HCT116 (cell line): ENCODE measurements at places on chromosomes 11 and 22. TPM values are rescaled to one million over a fixed set of nuclear protein-coding genes. Genes with fewer than 3 reads are reported as not detected.

DNA sequence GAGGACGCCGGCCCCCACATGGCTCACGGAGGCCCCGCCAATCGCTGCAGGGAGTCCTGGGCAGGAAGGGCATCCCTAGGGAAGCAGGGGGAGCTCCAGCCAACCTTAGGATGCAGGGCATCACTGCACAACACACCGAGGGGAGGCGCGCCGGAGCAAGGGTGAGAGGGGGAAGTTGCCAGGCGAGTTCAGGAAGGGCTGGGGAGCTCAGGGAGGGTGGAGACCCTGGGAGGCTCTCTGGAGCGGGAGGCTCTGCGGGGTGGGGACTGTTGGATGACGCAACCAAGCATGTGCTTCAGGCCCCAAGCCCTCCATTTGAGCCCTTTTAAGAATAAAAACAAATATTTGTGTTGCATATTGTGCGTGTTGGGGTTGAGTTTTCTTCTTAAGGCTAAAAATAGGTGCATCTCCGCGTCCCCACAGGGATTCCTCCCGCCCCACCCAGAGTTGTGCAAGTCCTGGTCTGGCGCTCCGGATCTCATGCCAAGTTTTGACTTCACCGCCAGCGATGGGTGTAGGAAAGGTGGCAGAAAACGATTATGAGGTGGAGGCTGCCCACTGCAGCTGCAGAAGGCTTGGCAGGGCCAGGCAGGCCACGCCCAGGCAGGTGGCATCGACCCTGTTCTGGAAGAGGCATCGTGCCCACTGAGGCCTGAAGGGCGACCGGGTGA, 65.2 kb downstream of the WNT7B start:
- no peak for DNase-seq

GRCh38 chr11:85961930-85962363, 106.8 kb downstream of the CCDC83 start:
- DNase-seq, result no peak

SBF1 gene
- total RNA-seq, result 91.1 TPM

TMEM151A gene
- total RNA-seq, result 5.9 TPM

SYT7 gene
- 27.4 TPM for total RNA-seq

GRCh38 chr11:87967459-87967858, 207.8 kb downstream of the RAB38 start:
- no peak for DNase-seq

MN1 gene
- total RNA-seq, result 2.9 TPM

- DNase-seq, result no peak
These were observed 723 bp upstream of the SCUBE1 start for GRCh38 chr22:43343670-43344519.

FAU gene
- total RNA-seq, result 1,073 TPM

SCGB1C1 gene
- total RNA-seq, result not detected

GDPD4 gene
- total RNA-seq, result not detected

DNA sequence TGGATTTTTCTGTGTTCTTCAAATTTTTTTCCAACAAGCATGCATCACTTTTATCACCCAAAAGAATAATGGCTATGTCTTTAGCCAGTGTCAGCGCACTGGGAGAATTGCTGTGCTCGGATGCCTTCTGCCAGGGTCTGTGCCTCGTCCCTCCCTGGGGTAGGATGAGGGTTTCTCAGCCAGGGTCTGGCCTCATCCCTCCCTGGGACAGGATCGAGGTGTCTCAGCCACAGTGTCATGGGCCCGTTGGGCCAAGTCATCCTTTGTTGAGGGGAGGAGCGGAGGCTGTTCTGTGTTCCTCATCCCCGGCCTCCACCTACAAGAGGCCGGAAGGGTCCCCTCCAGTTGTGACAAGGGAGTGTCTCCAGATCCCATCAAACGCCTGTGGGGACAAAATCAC, 22.7 kb downstream of the LINC01488 start:
- no peak for DNase-seq

RCOR2 gene
- 10.8 TPM for total RNA-seq

SPINDOC gene
- 50.9 TPM for total RNA-seq

DNA sequence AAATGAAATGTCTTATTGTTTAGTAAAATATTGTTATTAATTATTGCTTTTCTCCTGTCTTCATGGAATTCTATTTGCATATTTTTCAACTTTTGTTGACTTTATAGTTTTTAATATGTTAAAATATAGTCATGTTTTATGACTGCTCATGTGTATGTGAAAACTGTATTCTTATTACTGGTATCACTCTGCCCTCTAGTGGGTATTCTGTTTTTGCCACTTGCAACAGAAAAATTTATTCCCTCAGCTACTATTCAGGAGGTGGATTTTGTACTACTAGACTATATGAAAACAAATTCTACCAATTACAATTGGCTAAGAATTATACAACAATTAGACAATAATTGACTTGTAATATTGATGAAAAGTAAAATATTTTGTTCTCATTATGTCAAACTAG, 45.0 kb downstream of the OR4C6 start:
- DNase-seq, result no peak

NXPE1 gene
- total RNA-seq, result not detected

LMNTD2 gene
- total RNA-seq, result 9.5 TPM

OR1S1 gene
- not detected for total RNA-seq

DNA sequence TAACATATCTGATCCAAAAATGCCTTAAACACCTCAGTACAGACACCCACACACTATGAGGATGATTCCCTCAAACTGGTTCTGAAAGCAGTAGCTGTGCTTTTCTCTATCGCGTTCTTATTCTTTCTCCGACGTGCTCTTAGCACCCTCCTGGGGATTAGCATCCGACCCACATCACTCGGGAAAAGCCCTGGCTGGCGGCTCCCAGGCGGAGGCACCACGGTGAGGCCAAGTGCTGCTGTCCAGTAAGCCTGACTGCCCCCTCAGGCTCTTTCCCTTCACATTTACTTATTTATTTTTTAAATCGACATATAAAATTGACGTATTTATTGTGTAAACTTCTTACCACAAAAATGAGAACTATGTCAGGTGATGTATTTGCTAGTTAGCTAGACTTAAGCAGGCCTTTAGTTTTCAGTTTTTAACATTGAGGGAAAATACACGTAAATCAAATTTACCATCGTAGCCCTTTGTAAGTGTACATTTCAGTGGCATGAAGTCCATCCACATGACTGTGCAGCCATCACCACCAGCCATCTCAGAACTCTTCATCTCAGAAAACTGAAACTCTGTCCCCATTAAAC, 19.2 kb downstream of the TBX1 start:
- no peak for DNase-seq

DNA sequence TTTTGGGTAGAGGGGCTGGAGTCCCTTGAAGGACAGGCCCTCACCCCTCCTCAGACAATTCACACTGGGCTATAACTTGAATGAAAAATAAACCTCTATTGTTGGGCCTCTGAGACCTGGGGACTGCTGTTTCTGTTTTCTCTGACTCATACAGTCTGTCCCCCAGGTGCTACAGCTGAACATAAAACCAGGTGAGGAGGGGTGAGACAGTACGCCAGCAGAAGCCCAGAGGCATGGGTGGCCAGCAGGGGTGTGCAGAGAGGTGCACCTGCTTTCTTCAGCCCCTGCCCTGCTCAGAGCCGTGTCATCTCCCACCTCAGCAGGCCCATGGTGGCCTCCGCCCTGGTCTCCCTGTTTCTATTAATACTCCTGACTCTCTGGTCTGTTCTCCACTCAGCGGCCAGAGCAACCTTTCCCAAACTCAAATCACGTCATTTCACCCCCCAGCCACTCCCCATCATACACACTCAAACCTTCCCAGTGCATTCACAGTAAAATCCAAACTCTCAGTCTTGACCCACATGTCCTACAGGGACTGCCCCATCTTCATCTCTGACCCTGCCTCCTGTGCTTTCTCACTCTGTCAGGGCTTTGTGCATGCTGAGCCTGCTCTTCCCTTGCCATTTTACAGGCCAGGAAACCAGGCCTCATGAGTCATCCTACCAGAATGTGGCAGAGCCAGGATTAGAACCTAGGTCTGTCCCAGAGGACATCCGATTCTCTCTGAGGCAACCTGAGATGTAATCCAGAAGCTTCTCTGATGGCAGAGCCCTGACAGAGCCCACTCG, 5.4 kb upstream of the IL2RB start:
- DNase-seq, result peak; percentile 38

- DNase-seq, result no peak
These were observed 10.3 kb downstream of the EIF4G2 start for GRCh38 chr11:10798330-10798928.

VSTM5 gene
- total RNA-seq, result not detected

- DNase-seq, result no peak
These were observed 99.0 kb upstream of the ALX4 start for GRCh38 chr11:44408711-44409470.

MS4A4A gene
- total RNA-seq, result 0.22 TPM

DNA sequence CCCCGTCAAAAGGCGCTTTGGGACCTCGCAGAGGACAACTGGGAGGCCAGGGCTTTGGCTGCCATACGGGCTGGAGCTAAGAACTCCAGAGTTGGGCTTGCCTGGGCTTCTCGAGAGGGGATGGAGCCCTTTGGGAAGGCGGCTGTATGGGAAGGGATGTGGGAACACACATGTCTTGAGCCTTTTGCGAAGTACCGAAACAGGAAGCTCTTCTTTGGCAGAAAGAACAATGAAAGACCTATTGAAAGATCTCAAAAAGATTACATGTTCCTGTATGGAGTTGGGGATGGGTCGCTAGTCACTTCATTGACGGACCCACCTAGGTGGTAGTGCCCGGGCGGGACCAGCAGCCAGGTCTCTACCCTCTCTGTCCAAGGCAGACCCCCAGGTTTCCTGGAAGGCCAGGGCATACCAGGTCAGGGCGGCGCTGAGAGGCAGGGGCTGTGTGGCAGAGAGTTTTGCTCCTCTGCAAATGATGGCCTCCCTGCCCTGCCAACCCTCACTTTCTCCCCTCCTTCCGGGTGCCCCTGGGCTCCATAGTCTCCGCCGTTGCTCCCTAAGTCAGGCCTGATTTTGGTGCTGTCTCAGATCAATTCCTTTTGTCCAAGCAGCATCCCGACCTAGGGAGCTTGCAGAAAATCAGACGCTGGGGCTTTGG, 1.0 kb downstream of the ST14 start:
- no peak for DNase-seq

DNA sequence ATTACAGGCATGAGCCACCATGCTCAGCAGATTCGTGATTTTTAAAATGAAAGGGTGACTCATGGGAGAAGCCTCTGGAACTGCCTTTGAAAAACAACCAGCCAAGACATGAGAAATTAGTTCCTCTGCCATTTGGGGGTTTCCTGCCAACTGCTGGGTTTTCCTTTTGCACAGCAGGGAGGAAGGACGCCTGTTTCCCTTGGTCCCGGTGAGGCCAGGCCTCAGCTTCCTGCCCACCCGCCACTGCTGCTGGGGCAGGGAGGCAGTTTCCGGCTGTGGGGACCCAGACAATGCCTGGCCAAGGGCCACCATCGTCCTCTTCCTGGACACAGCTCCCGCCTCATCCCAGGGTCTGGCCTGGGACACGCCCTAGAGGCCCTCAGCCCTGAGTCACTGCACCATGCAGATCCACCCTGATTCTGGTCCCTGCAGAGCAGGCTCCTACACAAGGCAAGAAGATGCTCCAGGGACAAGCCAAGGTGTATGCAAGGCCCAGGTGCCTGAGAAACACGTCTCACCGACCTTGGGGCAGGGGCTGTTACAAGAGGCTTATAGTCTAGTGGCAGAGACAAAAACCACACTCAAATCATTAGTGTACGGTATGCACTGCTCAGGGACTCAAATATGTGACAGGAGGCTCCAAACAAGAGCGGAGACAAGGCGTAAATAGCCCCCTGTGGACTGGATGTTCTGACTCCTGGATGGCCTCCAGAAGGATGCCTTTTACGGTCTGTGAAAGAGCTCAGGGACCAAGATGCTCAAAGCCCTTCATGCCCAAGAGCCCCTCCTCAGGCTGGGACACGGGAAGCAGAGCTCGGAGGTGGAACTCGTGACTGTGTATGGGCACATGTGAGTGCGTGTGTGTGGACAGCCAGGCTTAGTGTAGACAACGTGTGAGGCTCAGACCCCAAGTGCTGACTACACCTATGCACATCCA, 10.0 kb downstream of the PPM1F start:
- DNase-seq, result peak; percentile 44

- DNase-seq, result peak; percentile 33
These were observed at the start of gene UPK3A for GRCh38 chr22:45284705-45285262. Gene UPK3A (plus strand): TSS chr22:45284949. CDS start chr22:45285014, 65 bp downstream.

OR5A1 gene
- total RNA-seq, result not detected

- DNase-seq, result peak; percentile 78
These were observed 427.0 kb upstream of the DDI1 start for GRCh38 chr11:103609117-103610066.

DNA sequence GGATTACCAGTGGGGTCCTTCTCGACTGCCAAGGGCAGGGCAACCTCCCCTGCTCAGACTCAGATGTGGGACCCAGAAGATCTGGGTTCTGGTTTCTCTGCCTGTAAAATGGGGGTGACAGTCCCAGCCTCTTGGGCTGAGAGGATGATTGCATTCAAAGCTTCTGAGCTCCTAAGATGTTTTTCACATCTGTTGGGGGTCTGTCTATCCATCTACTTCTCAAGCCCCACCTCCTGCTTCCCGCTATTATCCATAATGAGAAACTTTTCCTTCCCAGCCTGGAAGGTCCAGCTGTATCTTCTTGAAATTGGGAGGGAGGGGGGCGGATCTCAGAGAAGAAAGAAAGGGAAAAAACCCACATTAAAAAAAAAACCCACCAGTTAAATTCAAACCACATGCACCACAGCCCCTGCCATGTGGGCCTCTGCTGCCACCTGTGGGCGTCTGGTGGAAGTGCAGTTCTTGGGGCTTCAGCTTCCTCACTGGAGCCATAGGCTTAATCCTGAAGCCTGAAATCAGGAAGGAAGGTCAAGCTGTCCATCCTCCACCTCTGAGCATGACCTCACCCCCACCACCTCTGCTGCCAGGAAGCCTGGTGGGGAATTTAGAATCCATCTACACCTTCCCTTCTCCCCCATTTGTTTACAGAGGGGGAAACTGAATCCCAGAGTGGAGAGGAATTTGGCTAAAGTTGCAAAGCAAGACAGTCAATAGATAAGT, 27.3 kb downstream of the ARHGEF17 start:
- DNase-seq, result peak; percentile 33

DNA sequence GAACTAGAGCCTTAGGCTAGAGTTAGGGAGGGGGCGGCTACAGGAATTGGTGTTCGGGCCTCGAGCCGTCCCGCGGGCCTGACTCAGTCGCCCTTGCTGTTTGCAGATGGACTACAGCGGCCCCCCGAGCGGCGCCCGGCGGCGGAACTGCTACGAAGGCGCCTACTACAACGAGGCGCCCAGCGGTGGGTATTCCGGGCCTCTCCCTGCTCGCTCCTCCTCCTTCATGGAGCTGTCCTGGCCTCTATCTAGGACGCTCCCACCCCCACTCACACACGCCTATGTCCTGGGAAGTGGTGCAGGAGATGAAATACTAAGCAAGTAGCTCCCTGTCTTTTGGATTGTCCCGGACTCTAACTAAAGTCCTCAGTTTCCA, 1.4 kb downstream of the MYOD1 start:
- DNase-seq, result no peak

APOC3 gene
- total RNA-seq, result 3.5 TPM

DNA sequence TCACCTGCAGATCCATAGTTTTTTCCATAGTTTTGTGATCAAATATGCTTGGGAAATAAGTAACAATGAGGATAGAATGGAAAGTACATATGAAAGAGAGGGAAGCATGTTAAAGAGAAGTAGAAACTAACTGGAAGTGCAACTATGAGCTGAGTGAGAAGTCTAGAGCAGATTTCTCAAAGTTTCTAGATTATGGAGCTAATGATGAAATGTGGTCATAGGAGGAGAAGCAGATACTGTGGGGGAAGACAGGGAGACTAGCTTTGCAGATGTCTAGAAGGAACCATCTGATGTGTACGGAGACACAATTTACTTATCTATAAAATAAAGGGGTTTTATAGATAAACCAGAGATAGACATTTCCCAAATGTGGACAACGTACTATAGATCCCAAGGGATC, 37.1 kb downstream of the RELT start:
- DNase-seq, result no peak

FXYD2 gene
- total RNA-seq, result 0.52 TPM

SHISAL1 gene
- not detected for total RNA-seq

PTPRCAP gene
- 1.4 TPM for total RNA-seq

GRCh38 chr11:115407496-115407895, 96.7 kb downstream of the CADM1 start:
- DNase-seq, result no peak
